ENCODE measurements at places on chromosomes 6 and 20.
A peak's percentile ranks its signal among the peaks of the same experiment; 100 is the strongest.

DNA sequence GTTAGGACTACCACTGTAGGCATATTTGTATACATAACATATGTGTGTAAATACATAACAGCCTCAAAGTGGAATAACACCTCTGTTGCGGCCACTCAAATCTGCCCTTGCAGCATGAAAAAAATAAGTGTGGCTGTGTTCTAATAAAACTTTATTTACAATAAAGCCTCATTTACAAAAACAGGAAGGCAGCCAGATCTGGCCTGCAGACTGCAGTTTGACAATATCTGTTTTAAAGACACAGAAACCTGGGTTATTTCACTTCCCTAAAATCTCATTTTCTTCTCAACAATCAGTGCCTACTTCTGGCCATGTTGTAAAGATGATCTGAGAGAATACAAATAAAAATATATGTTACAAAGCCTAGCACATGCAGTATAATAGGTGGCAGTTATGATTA is 53.9 kb upstream of the SCML4 start:
- DNase-seq: no peak

- peak; percentile 82 for DNase-seq
Measured at GRCh38 chr20:23061734-23062561, 12.5 kb upstream of the THBD start.

DNA sequence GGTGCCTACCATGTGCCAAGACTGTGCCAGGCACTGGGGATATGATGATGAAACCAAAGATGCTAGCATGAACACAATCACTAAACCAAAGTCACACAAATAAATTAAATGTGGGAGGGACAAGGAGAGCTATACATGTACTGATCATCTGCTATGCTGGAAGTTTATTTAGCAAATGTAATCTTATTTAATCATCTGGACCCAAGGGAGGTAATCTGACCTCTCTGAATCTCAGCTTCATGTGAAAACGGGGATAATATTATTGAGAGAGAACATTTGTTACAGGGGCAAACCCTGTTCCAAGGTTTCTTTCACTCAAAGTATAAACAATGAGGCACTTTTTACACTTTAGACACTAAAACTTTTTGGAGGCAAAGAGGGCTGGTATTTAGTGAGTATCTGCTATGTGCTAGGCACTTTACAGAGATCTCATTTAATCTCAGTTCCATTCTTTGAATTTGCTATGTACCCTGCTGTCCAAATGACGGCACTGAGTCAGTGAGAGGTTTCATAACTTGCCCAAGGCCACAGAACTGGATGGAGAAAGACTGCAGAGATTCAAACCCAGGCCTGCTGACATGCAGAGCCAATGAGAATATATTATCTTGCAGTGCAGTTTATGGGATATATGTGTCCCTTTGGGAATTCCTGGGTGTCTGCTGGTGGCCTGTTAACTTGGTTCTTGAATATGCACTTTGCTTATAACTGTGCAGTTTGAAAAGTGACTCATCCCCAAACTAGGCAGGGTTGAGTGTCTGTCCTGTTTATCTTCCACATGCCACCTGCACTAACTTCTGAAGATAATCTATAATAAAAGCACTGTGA is 3.3 kb upstream of the ASXL1 start:
- DNase-seq: peak; percentile 68

- peak; percentile 73 for DNase-seq
Measured at GRCh38 chr6:116157391-116157790, 31.5 kb upstream of the COL10A1 start.

- DNase-seq: peak; percentile 43
Measured at GRCh38 chr6:26363882-26364701, 906 bp upstream of the BTN3A2 start.

GRCh38 chr6:129634411-129635230 is 75.4 kb downstream of the ARHGAP18 start:
- DNase-seq: no peak

Data from adipocyte (in vitro differentiated cells).